Motor neuron (in vitro differentiated cells): ENCODE measurements at places on chromosomes 11 and 22.
A peak's percentile ranks its signal among the peaks of the same experiment; 100 is the strongest.

DNA sequence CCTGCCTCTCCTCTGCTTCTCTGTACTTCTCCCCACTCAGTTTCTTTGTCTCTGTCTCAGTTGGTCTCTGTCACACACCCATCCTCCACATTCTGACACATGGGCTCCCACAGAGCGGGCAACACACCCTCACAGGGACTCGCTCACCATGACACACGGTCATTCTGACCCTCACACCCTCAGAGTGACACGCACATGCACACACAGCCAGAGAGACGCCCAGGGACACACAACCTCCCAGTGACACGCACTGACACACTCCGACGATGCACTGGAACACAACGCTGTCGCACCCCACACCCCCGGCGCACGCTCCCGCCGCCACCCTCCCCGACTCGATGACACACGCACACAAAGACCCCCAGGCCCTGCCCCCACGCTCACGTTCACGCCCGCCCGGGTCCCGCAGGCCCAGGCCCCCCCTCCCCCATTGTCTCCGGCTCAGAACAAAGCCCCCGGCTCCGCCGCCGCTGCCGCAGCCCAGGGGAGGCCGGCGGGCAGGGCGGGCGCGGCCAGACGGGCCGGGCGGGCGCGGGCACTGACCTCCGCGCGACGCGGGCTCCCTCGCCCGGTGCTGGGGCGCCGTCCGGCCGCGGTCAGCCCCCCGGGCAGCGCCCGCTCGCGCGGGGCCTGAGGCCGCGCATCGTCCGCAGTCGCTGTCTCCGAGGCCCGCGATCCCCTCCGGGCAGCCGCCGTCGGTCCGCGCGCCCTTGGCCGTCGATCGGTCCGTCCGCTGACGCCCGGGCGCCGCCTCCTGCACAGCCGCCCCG lies 404 bp downstream of the DCHS1 start:
- peak; percentile 77 for ATAC-seq

- no peak for ATAC-seq
These were observed 243.9 kb downstream of the CTTN start for GRCh38 chr11:70642266-70642665.

GRCh38 chr11:117011541-117011898 lies 86.7 kb downstream of the SIK3 start:
- ATAC-seq, result no peak

- no peak for ATAC-seq
These were observed 124.3 kb upstream of the RASSF10 start for GRCh38 chr11:12884751-12885318.

GRCh38 chr11:33553486-33553885 lies 147.1 kb downstream of the C11orf91 start:
- ATAC-seq, result no peak

- peak; percentile 56 for ATAC-seq
These were observed 119.6 kb upstream of the BLID start for GRCh38 chr11:122235615-122236014.

DNA sequence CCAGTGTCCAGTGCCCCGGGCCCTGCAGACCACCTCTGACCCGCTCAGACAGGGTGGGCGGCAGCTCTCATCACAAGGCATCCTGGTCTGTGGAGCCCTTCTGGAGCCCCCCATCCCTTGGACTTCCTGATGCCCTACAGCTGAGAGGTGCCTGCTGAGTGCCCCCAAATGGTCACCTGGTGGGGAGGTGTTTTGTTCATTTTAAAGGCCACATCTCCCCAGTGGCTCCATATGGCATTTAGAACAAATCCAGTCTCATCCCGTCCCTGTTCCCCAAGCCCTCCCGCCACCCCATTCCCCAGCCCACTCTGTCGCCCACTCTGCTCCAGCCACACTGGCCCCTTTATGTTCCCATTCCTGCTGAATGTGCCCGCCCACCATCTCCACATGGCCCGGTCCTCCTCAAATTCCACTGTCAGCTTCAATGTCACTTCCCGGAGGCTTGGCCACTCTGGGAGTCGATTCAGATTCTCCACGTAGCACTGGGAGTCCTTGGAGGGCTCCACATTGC lies 32.8 kb downstream of the OSBPL5 start:
- ATAC-seq, result no peak

- no peak for ATAC-seq
These were observed 17.3 kb upstream of the NEU3 start for GRCh38 chr11:74971424-74971823.

GRCh38 chr11:116882386-116882785 lies 45.0 kb upstream of the APOA1 start:
- ATAC-seq, result no peak

DNA sequence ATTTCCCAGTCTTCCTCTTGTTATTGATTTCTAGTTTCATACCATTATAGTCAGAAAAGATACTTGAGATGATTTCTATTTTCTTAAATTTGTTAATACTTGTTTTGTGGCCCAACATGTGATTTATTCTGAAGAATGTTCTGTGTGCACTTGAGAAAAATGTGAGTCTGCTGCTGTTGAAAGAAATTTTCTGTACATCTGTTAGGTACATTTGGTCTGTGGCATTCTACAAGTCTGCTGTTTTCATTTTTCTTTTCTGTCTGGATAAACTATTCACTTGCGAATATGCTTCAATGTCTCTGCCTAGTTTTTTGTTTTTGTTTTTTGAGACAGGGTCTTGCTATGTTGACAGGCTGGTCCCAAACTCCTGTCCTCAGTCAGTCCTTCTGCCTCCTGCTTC lies 26.4 kb upstream of the LUZP2 start:
- no peak for ATAC-seq

DNA sequence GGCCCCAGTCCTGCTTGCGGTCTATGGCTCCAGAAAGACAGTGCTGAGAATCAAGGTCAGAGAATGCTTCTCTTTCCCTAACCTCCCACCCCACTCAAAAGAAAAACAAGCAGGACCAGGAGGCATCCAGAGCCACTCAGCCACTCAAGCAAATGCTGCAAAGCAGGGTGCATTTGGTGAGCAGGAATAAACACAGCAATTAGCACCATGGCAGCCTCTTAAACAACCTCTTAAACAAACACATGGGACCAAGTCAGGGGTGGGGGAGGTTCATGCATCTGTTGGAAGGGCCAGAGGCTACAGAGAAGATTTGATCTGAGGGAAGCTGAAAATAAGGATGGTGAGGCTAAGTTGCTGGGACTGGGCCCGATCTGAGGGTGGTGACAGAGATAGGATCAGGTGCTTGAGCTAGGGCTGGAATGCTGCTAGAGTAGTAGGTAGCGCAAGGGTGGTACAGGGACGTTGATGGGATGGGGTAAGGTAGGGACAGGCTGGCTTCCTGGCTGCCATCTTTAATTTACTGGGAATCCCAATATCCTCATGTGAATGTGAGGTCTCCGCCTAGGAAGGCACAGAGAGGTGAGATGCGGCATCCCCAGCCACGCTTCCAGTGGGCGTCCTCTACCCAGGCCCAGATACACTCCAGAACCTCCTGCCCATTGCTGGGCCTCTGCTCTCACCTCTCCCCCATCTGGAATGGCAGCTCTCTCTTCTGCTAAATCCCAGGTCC lies 26.6 kb upstream of the LMO1 start:
- no peak for ATAC-seq

- ATAC-seq, result no peak
These were observed 6.7 kb downstream of the SYNGR1 start for GRCh38 chr22:39356464-39356863.
